Neuronal stem cell (in vitro differentiated cells): ENCODE measurements at places on chromosomes 7 and 10.
A peak's percentile ranks its signal among the peaks of the same experiment; 100 is the strongest.

- peak; percentile 11 for DNase-seq
Measured at GRCh38 chr7:158366346-158366745, 221.3 kb downstream of the PTPRN2 start.

DNA sequence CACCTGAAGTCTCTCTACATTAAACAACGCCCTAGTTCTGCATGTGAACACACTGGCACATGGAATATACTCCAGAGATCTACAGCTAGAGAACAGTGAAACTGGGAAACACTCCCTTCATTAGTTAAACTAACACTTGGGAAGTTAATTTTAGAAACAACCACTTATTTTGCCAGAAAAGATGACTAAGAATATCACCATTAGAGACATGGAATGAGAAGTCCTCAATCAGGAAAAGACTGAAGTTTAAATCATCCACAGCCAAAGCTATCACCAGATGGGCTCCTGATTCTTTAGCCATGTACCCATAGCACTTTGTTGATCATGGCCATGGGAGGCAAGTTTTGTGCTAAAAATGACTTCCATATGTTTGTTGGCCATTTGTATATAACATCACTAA is 719.5 kb downstream of the KCNMA1 start:
- DNase-seq, result no peak

- no peak for DNase-seq
Measured at GRCh38 chr10:6017781-6018354, 40.5 kb upstream of the IL15RA start.

DNA sequence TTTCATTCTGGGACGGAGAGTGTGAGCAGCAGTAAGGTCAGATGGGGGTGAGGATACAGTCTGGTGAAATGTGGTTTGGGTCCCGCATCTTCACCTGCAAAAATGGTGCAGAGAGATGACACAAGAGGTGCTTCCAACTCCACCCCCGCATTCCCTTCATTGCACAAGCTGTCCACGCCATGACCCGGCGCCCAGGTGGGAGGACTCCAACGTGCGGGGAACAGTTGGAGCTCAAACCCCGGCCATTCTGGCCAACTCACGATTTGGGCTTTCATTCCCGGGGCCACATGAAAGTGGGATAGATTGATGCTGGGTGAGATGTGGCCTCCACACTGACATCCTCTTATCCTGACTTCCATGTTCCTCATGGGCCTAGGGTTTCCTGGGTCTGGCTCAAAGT is 34.6 kb upstream of the ZNF273 start:
- DNase-seq, result no peak

GRCh38 chr10:124743191-124744101 is 732 bp downstream of the FAM53B start:
- DNase-seq, result peak; percentile 35

DNA sequence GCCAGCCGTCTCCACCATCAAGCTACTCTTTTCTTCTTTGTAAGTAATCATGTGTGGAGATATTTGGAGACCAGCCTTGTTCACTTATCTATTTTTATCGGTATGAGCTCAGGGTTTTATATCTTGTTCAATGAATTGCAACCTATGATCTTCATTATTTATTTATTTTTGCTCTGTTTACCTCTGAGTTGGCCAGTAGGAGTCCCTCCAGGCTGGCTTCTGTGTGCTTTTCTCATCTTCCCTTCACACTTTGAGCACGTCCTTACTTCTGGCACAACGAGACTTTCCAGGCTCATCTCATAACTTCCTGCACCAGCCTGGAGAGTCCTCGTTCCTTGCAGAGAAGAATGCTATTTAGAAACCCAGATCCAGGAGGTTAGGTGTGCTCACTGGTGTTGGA is 375.8 kb upstream of the PODXL start:
- no peak for DNase-seq

- no peak for DNase-seq
Measured at GRCh38 chr10:13990946-13991345, 339.8 kb downstream of the FRMD4A start.

DNA sequence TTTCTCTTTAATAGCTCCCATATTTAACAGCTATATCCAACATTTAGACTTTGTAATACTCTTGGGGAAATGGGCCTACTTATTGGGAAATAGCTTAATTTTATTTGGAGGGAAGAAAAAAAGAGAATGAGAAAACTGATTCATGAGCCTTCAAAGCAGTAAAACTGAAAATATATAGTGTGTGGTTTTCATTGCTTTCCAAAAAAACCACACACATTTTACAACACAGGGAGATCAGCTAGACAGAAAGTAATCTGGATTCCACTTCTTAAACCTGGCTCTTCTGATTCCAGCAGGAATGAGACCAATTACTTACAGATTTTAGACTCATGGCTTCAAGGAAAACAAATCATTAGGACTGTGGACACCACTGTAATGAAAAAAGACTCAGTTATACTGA is 48.7 kb downstream of the CH25H start:
- no peak for DNase-seq

GRCh38 chr7:14125998-14126397 is 136.5 kb upstream of the ETV1 start:
- no peak for DNase-seq

DNA sequence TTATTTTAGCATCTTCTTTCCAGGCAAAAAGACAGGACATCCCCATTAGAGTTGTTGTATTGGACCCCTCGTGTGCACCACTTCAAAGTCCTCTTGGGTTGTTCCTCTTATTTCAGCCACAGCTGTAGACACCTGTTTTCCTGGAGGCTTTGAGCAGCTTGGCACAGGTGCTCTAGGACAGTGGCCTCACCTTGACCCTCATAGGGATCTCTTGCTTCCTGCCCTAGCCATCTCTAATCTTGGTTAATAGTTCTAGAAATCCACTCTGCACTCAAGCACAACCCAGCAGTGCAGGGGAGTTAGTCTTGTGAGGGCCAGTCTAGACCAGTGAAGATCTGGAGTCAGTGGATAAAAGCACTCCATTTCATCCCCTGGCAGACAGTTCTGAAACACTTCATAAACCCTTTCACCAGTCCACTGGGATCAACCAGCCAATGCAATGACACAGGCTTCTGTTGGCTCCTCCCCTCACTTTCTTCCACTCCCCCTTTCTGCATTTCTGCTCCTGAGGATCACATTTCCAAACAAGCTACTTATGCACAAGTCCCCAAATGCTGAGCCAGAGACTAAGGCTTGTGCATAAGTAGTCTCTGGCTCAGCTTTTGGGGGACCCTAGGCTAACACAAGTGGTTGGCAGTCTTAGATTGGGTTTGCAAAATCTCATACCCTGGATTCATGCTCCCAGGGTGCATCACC is 131.5 kb upstream of the LAMB4 start:
- no peak for DNase-seq

GRCh38 chr10:66925896-66926715 is at the start of gene LRRTM3:
LRRTM3 (plus strand) TSS chr10:66926036.
- DNase-seq, result peak; percentile 76

GRCh38 chr10:128161031-128161430 is 34.8 kb upstream of the MKI67 start:
- DNase-seq, result no peak

DNA sequence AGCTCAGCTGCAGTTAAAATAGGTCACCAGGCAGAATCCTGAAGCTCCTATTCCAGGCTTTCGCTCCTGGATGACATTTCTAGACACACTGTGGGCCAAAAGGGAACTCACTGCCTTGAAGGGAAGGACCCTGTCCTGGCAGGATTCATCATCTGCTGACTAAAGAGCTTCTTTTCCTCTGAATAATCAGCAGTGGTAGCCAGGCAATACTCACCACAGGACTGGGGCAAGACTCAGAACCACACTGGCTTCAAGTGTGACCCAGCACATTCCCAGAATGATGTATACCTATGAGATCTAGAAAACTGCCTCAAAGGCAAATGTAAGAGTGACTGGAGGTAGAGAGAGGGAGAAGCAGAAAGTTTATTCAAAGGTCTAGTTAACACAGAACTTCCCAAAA is 29.5 kb upstream of the EBF3 start:
- no peak for DNase-seq

DNA sequence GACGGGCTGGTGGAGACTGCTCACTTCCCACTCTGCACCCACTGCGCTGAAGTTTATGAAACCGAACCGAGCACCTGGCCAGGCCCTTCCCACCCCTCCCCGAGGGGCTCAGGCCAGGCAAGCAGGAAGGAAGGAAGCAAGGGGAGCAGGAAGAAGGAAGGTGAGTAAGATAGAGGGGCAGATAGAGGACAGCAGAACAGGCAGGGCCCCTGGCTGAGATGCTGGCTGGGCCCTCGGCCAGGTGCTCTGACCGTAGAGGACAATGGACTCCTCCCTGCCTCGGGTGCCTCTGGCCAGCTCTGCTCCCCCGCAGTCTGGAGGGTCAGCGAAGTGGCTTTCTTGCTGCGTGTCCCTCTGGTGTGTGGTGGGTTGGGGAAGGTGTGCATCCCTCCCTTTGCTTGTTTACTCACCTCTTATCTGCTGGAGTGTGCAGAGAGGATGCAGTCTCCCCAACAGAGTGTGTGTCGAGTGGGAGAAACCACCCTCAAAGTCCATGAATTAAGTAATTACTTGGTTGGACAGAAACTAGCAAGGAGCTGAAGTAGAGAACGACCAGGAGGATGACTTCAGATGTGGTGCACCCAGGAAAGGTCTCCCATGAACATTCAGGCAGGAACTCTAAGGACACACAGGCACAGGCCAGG is 82.8 kb upstream of the PPP2R2D start:
- DNase-seq, result no peak

DNA sequence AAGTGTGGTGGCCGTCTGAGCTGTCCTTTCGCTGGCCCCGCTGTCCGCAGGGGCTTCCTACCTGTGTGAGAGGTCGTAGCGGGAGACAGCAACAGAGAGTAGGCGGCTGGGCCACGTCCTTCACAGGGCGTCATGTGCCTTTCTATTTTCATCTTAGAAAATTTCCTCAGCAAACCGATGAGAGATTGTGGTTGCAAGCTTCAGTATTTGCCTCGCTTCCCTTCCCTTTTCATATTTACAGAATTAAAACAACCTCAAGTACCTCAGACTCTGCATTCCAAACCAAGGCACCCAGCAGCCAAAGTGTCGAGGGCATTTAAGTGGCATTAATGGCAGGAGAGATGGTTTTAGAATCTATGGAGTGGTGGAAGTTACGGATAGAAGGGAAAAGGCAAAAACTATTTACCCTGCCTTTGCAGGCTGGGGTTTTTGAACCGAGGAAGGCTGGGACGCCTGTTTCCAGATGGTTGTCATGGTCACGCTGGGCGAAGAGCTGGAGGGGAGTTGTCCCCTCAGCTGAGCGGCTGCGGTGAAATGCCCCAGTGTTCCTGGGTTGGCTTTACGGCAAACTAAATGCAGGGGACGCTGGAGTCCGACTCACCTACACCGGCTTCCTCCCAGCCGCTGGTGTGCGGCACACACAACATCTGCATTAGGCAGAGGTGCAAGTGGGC is 41.9 kb downstream of the WIPI2 start:
- no peak for DNase-seq

DNA sequence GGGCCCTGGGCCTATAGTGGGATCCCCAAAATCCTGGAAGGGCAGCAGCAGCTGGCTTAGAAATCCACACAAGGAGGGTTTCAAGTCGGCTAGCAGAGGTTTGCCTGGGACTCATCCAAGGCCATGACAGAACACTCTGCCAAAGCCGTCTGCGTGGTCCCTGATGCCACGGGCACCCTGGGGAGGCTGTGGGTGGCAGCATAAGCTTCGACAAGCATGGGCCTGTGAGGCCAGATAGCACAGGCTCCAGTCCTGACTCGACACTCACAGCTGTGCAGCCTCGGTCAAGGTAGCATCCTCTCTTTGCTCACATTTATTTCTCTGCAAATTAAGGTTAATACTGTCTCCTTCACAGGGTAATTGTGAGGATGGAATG is 138.3 kb downstream of the JCAD start:
- no peak for DNase-seq

DNA sequence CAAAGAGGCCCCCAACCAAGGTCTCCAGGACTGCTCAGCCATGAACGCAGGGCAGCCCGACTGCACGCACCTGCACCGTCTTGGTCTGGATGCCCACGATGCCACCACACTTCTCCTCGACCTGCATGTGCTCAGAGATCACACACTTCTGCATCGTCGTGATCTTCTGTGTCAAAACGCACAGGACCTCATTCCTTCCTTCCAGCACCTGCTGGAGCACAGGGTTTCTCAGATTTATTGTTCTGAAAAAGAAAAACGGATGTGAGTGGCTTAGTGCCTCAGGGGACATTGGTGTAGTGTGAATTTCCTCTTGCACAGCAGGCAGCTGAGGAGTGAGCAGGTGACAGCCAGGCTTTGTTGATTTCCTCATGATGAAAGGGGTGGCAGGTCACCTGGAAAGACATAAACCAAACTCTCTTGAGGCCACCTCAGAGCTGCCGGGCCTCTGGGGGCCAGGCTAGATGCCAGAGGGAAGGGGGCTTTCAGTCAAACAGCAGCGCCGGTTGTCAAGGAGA is 38.2 kb downstream of the GSDME start:
- no peak for DNase-seq

DNA sequence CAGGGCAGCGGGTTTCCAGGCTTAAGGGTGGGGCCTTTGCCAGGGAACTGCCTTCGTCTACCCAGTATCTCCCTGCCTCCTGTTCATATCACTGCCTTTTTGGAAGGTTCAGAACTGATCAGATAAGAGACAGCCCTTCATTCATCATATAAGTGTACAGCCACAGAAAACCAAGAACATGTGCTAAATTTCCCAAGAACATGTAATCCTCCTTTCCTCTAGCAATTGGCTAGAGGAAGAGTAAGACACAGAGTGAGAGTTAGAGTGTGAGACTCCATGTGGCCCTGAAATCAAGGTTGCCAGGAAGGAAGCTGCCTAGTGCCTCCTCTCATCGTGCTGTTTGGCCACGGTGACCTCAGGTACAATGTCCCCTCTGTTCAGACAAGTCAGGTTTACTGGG is 770.9 kb downstream of the TNS3 start:
- no peak for DNase-seq

DNA sequence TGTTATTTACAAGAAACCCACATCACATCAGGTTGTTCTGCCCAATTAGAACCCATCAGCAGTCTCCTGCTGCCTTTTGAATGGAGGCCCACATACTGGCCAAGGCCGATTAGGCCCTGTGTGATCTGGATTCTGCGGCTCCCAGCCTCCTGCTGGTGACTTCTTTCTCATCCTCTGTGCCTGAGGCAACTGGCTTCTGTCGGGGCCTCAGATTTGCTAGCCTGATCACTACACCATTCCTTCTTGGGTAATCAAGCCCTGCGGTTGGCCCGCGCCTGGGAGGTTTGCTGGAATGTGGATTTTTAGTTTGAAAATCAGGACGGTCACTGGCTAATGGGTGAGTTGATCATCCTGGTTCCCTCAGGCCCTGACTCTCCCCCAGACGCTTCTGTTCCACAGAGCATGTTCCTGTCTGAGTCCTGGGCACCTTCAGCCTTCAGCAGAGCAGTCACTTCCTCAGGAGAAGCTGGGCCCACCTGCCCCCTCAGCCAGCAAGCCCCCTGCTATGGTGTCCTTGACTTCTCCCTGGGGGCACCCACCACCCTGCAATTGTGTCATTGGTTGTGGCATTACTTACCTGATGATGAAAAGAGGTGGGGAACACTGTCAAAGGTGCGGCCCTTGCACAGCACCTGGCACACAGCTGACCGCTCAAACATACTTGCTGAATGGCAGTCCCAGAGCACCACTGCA is 207.6 kb downstream of the PHTF2 start:
- DNase-seq, result no peak

DNA sequence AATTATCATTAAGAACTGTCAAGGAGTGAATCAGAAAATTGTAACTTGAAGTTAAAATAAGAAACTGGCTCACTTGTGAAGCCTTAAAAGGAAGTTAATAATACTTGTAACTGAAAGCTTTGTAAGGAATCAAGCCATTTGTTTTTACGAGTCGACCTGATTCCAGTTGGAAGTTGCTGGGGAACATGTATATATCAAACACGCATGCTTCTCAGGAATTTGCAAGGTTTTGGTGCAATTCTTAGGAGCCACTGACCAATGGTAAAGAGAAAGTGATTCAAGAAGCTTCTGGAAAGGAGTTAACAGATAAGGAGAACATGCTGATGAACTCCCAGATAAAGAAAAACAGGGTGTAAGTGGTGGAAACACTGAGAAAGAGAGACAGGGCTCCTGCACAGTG is 56.4 kb downstream of the ETV1 start:
- no peak for DNase-seq
